ENCODE measurements at places on chromosomes 7 and 10.

DNA sequence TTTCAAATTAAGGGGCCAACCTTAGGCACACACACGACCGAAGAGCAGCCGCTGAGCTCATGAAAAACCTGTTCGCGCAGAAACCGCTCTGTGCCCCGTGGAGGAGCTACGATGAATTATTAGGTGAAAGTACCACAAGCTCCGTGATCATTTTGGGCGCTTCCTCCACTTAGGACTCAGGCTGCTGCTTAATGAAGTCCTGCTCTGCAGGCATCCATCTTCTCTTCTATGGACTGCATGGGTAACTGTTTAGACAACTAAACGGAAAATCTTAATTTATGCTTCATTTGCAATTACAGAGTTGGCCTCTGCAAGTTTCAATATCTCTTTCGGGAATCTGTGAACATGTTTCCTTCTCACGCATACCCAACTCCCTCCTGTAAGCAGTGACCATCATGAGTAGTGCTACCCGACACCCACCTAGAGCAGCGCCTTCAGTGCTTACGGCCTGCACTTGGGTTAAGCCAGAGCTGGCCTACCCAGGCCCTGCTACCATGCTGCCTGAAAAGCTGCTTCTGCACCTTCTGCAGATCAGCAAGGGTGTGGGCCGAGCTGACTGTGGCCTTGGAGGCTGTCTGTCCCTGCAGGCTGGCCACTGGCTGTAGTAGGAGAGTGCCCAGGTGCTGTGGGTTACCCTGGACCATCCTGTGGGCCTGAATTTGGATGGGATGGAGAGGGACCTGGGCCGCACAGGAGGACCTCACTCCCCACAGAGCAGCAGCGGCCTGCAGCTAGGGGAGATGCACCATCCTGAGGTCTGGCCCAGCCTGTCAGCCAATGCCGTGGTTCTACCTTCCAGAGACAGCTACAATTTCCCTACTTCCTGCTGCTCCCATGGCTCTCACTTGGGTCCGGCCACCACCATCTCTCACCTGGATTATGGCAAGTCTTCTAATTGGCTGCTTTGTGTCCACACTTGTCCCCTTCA, 36.0 kb downstream of the GNA12 start:
- DNase-seq = peak; percentile 56

DNA sequence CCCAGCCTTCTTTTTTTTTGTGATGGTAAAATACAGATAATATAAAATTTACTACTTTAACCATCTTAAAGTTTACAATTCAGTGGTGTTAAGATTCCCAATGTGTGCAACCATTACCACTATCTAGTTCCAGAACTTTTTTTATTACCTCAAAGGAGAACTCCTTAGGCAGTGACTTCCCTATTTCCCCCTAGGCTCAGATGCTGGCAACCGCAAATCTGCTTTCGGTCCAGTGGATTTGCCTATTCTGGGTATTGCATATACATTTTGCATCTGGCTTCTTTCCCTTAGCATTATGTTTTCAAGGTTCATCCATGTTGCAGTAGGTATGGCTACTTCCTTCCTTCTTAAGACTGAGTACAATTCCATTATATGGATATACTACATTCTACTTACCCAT, 56.5 kb downstream of the AFAP1L2 start:
- no peak for DNase-seq

- peak; percentile 87 for DNase-seq
These were observed 1.6 kb downstream of the TCF7L2 start for GRCh38 chr10:112951359-112952281.

DNA sequence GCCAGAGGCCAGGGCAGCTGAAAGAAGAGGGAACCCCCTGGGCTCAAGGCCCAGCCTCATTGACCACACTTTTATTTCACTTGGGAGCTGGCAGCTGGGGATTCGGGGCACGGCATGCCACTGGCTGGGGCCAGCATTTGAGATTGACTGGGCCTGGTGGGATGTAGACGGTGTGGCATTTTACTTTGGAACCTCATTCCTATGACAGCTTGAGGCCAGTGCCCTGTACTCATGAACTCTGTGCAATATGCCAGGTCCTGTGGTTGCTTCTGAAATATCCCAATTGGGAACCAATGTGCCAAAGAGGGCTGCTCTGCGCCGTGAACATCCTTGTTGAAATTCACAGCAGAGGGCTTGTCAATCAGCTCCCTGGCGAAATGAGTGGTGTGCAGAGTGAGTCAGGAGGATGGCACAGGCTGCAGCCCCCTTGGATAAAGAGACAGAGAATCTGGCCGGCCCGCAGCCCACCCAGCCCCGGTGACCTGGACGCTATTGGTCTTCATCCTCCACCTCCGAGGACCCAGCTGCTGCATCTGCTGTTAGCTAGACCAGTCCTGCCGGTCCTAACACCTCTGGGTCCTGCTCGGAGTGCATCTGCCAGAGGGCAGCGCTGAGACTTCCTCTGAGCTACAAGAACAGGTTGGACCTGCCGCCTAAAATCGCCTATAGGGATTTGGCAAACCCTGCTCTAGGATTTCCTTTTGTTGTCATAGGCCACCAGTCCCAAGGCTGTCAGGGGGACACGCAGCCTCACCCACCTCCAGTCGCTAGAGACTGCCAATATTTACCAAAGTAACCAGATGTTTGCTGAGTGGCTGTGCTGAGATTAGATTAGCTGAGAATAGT, 58.0 kb downstream of the PRKAG2 start:
- no peak for DNase-seq

- peak; percentile 25 for DNase-seq
These were observed 384.5 kb downstream of the KCNMA1 start for GRCh38 chr10:77253147-77253545.

- peak; percentile 33 for DNase-seq
These were observed 16.7 kb downstream of the DLG5 start for GRCh38 chr10:77909749-77910375.

DNA sequence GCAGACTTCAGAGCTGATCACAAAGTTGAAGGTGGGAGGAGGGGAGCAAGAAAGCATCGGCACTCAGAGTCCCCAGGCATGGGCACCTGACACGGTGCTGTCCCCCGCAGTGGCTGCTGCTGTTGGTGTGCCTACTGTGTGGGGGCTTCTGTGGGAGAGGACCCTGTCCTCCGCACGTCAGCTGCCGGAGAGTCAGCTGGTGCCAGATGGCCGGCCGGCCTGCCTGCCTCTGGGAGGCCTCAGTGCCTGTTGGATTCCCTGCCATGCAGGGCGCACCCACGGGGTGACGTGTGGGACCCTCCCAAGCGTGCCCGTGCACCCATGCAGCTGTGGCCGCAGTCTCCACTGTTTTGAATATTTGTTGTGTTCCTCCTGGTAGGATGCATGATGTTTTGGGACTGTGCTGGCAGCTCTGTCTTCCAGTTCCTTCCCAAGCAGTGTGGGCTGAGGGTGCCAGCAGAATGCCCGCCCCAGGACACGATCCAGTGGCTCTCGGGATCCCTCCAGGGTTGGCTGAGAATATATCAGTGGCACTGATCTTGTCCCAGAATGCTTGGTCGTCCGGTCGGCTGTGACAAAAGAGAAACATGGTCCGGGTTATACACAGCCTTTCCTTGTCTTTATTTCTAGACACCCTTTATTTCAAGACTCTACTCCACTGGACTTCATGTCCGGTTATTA, 185.6 kb downstream of the MGMT start:
- DNase-seq = no peak

GRCh38 chr7:148807436-148807835, 76.7 kb downstream of the EZH2 start:
- DNase-seq = no peak

DNA sequence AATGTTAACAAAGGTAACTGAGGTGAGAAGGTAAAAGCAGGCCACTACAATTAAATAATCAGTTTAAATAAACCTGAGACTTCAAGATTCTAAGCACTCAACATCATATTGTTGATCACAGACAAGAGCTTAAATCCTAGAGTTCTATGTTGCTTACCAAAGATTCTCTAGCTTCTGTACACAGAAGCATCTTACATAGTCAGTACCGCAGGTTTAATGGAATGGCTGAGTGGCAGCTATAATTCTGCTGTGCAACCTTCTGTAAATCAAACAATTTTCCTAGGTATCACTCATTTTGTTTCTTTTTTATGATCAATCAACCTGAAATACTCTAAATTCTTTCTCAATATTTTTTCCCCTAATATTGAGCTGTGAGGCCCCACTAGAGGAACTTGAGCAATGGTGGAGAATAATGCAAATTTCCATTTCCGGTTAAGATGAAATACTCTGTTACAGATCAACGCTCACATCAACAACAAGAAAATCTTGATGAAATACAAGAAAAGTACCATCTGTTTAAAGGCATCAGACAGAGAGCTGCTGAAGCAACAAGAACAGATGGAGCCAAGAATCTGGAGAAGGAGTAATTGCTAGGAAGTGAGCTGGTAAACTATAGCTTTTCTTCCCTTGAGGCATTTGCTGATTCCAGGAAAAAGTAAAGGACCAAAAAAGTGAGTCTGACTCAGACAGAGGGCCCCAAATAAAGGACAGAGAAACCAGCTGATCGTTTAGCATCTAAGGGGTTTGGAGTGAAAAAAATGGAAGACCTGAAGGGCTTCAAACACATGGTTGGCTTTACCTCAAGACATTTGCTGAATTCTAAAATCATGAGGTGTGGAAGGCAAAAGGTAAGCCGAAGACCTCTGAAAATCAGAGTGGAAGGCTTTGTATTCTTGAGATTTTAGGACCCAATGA, 22.6 kb downstream of the PNPLA8 start:
- peak; percentile 8 for DNase-seq

DNA sequence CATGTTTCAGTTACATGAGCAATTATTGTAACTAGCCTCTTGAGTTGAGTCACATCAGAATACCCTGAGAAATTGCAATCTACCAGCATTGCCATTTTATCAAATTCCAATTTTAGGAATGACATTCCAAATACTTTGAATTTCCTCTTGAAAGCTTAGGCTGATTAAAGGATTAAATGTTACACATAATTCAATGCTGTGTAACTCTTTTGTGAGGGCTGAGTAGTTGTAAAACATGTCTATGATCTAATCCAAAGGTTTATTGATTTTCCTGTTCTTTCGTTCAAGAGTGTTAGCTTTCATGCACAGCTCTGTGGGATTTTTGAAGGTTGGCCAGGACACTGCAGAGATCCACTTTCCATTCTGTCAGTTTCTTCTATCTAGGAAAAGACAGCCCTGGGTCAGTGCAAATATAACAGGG, 193.1 kb downstream of the SORCS1 start:
- DNase-seq = no peak

DNA sequence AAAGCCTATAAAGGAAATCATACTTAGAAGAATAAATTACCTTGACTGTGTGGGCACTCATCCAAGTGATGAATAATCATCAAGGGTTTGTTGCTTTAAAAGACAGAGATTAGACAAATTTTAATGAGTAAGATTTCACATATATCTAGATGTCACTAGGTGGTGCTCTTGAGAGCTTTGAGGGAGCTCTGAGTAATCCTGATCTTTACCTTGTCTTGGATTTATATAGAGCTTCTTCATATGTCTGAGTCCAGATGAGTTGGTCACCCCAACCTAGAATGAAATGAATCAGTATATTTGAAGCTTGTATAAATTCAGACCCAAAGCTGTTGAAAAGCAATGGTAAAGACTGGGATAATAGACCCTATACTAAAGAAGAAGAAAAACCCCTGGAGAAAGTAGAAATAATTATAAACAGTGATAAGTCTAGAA, 3.7 kb downstream of the AGR2 start:
- peak; percentile 84 for DNase-seq

- no peak for DNase-seq
These were observed 407.9 kb downstream of the NRG3 start for GRCh38 chr10:82282782-82283456.

DNA sequence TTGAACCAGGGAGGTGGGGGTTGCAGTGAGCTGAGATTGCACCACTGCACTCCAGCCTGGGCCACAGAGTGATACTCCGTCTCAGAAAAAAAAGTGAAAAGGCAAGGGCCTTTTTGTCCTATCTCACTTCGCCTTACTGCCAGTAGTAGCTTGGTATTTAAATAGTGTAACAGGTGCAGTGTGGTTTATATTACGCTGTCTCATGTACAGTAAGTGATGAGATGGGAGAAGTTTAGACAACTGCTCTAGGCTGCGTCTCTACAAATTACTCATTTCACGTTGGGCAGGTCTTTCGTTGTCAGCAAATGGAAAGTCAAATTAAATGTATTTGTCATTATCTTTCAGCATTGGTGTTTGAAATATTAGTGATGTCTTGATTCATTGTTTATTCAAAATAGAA, 15.5 kb upstream of the PFKFB3 start:
- DNase-seq = no peak

- no peak for DNase-seq
These were observed 221.9 kb upstream of the SEMA3C start for GRCh38 chr7:81140775-81141174.

DNA sequence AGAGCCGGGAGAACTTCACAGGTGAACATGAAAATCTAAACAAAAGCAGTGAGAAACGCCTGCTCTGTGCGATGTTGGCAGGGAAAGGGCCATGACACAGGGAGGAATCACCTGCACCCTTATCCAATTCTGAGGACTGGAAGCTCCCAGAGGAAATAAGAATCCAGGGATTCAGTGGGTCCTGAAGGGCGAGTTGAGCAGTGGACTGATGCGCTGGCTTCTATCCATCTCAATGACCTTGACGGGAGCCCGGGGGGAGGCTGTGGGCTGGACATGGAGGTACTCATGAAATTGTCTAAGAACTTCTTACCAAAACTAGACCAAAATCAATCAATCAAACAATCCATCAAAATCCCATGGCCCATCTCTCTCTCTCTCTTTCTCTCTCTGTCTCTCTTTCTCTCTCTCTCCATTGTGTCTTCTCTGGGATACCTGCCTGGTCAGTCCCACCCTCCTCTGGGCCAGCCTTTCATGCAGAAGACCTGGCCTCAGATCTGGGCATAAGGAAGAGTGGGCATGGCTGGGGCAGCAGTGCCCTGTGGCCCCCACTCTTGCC, 7.2 kb downstream of the CPXM2 start:
- DNase-seq = no peak

- peak; percentile 75 for DNase-seq
These were observed 79.8 kb downstream of the CHN2 start for GRCh38 chr7:29274146-29275017.

DNA sequence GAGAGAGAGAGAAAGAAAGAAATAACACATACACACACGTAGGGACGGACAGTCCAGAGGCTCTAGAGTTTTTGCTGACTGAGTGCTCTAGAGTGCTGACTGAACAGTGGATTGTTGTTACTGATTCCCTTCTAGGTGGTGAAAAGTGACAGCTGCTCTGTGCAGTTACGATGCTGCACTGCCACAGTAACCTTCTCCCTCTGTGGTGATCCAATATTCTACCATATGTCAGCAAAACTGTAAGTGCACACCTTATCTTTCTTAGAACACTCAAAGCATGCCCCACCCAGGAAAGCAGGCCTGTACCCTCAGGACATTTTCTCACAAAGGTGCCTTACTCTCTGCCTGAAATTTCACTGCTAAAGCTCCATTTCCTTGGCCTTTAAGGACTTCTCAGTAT, 1023.5 kb downstream of the TYW1 start:
- DNase-seq = no peak

GRCh38 chr10:57015187-57015586, 654.1 kb upstream of the ZWINT start:
- no peak for DNase-seq

- no peak for DNase-seq
These were observed 27.8 kb downstream of the GSDME start for GRCh38 chr7:24729365-24730017.

- no peak for DNase-seq
These were observed 316.1 kb upstream of the FZD1 start for GRCh38 chr7:90948085-90948484.
